ENCODE measurements at places on chromosomes 16 and 17.

DNA sequence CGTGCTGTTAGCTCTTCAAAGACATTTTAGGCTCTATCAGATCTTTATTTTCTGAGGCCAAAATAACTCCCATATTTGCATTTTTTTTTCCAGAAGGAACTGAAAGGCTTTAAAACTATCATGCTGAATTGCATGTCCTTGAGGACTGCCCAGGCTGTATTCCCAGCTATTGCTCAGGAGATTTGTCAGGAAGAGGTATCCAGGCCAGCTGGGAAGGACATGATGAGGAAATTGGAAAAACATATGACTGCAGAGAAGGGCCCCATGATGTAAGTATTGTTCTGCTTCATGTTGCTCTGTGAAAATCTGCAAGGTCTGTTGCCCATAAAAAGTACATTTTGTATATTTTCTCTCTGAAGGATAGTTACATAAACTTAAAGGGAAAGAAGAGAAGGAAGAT lies 5.7 kb downstream of the CDC6 start:
- no peak for DNase-seq

DNA sequence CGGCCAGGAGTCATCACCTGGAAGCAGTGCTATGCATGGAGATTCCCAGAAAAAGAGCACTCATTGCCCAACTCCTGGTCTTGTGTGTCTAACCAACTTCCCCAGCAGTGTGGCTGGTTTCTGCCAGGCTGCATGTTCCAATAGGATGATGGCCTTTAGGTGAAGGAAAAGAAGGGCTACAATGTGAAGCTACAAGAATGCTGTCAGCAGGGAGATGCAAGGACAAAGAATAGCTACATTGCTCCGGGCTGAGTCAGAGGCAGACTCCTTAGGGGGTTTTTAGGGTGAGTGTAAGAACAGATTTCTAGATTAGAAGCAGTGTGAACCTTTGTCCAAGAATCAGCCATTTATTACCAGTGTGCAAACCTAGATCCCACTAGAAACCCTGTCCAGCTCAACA lies 63.0 kb upstream of the DNAH9 start:
- DNase-seq, result no peak

GRCh38 chr17:39150104-39150634 lies 1.3 kb downstream of the PLXDC1 start:
- no peak for DNase-seq

DNA sequence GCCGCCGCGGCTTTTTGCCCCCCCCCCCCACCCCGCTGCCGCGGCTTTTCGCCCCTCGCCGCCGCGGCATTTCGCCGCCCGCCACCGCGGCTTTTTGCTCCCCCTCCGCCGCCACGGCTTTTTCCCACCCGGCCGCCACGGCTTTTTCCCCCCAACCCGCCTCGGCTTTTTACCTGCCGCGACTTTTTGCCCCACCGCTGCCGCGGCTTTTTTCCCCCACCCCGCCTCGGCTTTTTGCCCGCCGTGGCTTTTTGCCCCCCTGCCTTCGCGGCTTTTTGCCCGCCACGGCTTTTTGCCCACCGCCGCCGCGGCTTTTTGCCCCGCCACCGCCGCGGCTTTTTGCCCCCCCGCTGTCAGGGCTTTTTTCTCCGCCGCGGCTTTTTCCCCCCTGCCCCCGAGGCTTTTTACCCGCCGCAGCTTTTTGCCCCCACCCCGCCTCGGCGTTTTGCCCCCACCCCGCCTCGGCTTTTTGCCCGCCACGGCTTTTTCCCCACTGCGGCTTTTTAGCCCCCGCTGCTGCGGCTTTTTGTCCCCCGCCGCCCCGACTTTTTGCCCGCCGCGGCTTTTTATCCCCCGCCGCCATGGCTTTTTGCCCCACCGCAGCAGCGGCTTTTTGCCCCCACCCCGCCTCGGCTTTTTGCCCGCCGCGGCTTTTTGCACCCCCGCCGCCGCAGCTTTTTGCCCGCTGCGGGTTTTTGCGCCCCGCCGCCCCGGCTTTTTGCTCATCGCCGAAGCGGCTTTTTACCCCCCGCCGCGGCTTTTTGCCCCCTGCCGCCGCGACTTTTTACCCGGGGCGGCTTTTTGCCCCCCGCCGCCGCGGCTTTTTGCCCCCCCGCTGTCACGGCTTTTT lies 527.8 kb upstream of the WSB1 start:
- DNase-seq, result no peak

DNA sequence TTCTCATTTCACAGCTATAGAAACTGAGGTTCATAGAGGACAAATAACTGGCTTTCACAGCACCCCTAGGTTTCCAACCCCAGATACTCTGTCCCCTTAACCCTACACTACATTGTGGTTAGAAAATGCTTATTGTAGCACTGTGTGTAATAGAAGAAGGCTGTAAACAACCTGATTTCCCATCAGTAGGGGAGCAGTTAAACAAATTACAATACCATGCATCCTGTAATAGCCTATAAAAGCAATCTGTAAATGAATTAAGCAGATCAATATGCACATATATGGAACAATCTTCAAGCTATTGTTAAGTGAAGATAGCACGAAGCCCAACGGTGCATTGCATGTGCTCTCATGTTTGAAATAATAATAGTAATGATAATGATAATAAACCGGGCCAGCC lies 39.2 kb upstream of the XPO6 start:
- DNase-seq, result no peak

GRCh38 chr17:47733047-47733673 lies at the start of gene TBX21:
TSS of gene TBX21 (plus strand) at chr17:47733236. CDS start at chr17:47733455, 219 bp downstream.
- DNase-seq, result no peak

GRCh38 chr16:84717484-84717883 lies 17.7 kb downstream of the USP10 start:
- no peak for DNase-seq

GRCh38 chr16:78091419-78091818 lies 8.0 kb upstream of the WWOX start:
- no peak for DNase-seq

- no peak for DNase-seq
These were observed 4.9 kb downstream of the MT1F start for GRCh38 chr16:56662357-56663354.

GRCh38 chr16:56909527-56909979 lies 22.4 kb upstream of the HERPUD1 start:
- no peak for DNase-seq

GRCh38 chr16:63200940-63201339 lies 1164.7 kb upstream of the CDH8 start:
- DNase-seq, result no peak

- no peak for DNase-seq
These were observed 153.4 kb upstream of the PSMD7 start for GRCh38 chr16:74143171-74143570.

DNA sequence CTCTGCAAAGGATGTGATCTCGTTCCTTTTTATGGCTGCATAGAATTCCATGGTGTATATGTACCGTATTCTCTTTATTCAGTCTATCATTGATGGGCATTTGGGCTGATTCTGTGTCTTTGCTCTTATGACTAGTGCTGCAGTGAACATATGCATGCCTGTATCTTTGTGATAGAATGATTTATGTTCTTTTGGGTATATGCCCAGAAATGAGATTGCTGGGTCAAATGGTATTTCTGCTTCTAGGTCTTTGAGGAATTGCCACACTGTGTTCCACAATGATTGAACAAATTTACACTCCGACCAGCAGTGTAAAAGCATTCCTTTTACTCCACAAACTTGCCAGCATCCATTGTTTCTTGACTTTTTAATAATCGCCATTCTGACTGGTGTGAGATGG lies 60.2 kb upstream of the ADORA2B start:
- no peak for DNase-seq

DNA sequence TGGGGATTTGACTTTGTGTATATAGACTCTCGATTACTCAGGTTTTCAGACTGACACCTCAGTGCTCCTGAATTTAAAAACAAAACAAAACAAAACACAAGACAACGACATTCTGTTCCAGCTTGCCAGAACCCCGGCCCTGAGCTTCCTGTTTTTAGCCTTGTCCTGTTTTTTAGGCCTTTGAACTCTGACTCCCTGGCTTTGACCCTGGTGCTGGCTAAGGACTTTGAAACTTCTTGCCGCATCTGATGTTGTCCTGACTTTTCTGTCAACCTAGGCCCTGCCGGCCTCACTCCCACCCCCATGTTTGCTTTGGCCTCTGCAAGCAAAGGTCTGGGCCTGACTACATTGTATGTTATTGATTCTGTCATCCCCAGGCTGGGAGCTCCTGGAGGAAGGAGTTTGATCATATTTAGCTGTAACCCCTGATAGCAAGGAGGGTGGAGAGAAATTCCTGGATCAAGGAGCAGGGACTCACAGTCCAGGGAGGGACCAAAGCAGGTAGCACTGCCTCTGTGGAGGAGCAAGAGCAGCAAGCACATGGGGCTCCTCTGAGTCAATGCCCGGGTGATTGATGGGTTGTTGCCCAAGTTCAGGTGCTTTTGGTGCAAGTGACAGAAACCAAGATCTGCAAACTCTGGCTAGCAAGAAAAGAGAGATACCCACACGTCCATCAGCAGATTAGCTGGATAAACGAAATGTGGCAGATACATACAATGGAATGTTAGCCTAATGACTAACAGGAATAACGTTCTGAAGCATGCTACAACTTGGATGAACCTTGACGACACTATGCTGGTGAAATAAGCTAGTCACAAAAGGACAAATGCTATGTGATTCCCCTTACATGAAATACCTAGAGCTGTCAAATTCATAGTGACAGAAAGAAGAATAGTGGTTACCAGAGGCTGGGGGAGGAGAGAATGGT lies 7.7 kb downstream of the CCL16 start:
- DNase-seq, result no peak

DNA sequence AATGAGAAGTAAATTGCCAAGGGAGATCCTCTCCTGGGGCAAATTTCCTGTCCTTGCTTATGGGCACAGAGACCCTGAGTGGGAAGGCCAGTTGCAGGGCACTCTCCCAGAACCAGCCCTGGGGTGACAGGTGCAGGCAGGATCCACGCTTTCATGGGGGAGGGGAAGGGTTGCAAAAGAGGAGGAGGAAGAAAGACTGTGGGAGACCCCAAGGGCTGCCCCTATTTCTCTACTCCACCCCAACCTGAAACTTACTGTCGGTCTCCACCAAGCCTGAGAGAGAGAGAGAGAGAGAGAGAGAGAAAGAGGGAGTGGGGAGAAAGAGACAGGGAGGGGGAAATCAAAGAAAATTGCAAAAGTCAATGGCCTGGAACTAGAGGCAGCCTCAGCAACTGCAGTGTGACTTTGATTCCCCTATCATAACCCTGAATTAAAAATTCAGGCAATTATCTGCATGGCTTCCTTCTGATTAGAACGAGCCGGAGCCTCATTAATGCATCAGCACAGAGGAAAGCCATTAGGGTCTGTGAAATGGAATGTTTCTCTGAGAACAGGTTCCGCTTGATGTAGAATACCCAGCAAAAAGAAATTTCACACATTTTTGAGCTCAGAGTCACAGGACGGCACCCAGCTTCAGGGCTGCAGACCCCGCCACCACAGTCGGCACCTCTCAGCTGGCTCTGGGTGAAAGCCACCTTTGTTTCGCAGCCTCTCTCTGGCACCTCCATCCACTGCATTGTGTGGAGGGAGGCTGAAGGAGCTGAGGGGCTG lies 45.1 kb upstream of the HNF1B start:
- no peak for DNase-seq

DNA sequence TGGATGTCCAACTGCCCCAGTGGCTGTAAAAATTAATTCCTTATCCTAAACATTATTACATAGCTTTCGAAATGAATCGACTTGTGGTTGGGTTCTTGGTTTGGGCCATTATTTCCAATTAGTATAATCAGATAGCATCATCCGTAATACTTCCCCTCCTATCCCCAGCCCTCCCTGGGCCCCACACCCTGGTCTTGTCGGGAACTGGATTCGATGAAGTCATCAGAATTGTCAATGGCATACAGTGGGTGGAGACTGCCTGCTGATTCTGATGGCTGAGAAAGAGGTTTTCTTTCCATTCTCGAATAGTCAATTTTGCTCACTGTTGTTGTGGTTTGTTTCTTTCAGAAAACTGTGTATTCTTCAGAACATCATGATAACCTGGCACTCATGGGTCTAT lies 395.1 kb downstream of the SEC14L1 start:
- no peak for DNase-seq

DNA sequence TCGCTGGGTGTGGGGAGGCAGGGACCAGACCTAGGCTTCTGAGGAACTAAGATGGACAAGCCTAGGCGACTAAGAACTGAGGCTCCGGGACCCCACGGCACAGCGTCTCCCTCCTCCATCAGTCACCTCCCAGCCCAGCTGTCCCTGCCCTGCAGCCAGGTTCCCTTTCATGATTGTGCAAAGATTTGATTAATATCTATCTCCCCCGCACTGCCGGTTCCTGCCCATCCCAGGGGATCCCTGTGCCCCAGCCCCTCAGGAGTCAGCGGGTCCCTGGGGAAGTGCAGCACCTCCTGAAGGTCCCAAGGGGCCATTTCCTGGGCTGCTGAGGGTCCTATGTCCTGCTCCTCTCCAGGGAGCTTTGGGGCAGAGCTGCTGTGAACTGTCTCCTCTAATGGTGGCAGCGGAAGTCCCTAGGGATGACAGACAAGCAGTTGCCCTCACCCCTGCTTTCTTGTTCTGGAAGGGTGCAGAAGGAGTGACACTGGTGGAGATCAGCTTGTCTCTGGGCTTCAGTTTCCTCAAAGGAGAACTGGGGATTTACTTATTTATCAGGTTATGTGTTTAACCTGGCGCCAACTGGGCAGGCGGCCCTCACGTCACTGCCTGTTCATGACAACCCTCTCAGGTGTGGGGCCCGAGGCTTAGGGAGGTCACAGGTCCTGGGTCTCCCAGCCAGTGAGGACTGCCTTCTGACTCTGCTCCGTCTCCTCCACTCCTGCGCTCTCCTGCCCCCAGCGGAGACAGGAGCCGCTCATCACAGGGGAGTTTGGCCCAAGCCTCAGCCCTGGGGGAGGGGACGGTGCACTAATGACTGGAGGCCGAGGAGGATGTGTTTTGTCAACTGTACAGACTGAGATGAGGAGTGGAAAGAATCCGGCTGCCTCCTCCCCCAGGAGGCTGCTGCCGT lies 1.9 kb upstream of the C16orf74 start:
- no peak for DNase-seq

- DNase-seq, result no peak
These were observed 17.5 kb downstream of the NDUFAF8 start for GRCh38 chr17:81256616-81257015.

- DNase-seq, result no peak
These were observed 206.8 kb downstream of the KCNJ2 start for GRCh38 chr17:70375813-70376770.

- DNase-seq, result no peak
These were observed 35.9 kb downstream of the TMEM11 start for GRCh38 chr17:21177854-21178600.

GRCh38 chr17:72387969-72388368 lies 267.1 kb downstream of the SOX9 start:
- no peak for DNase-seq
